ENCODE measurements at places on chromosomes 16 and 17.

DNA sequence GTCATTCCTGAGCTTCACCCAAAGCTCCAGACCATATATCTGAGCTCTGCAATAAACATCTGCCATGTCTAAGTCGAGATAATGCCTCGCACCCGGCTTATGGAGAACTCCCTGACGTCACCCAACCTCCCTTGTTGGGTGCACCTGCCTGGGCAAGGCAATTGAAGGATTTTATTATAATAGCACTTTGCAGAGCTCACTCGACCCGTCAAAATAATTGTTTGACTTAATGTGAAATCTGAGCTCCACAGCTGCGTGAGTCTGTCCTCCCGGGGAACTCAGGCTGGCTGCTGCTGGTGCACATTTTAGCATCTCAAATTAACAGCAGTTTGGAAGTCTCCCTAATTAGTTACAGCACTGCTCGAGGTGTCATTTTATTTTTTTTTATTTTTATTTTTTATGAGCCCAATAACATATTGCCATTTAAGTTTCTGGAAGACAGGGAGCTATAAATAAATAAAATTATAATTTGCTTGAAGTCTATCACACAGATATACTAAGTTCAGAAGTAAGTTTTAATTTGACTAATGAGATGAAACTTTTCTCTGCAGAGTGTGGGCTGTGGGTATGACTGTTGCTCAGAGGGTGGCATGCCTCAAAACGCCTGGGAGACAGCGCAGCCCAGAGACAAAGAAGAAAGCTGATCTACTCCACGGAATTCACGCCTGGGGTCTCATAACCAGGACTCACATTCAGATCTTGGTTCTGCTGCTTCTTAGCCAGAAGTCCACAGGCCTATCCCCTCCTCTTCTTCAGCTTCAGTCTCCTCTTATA lies 401.4 kb upstream of the C16orf82 start:
- DNase-seq = no peak

- DNase-seq = no peak
Observed at GRCh38 chr17:56313201-56313600, 159.9 kb downstream of the ANKFN1 start.

- DNase-seq = no peak
Observed at GRCh38 chr17:16465861-16466338, 26.1 kb downstream of the LRRC75A start.

- DNase-seq = no peak
Observed at GRCh38 chr17:8986295-8986694, 20.8 kb upstream of the PIK3R5 start.

- DNase-seq = no peak
Observed at GRCh38 chr16:80592273-80592672, 51.5 kb downstream of the DYNLRB2 start.
